HT1080 (cell line): ENCODE measurements at places on chromosomes 2 and 18. TPM values are rescaled to one million over a fixed set of nuclear protein-coding genes. Genes with fewer than 3 reads are reported as not detected.

GPBAR1 gene
- total RNA-seq, result 0.05 TPM in 1 of 2 replicates, not detected in the other

INPP1 gene
- 4.5 and 5.4 TPM in 2 replicates for total RNA-seq

APCDD1 gene
- not detected in 2 replicates for total RNA-seq

CCBE1 gene
- total RNA-seq, result 22.0 and 31.1 TPM in 2 replicates

VSNL1 gene
- not detected in 2 replicates for total RNA-seq

AGXT gene
- not detected in 2 replicates for total RNA-seq
